Foreskin melanocyte (primary cell): ENCODE measurements at places on chromosomes 11 and 22.
A peak's percentile ranks its signal among the peaks of the same experiment; 100 is the strongest.

DNA sequence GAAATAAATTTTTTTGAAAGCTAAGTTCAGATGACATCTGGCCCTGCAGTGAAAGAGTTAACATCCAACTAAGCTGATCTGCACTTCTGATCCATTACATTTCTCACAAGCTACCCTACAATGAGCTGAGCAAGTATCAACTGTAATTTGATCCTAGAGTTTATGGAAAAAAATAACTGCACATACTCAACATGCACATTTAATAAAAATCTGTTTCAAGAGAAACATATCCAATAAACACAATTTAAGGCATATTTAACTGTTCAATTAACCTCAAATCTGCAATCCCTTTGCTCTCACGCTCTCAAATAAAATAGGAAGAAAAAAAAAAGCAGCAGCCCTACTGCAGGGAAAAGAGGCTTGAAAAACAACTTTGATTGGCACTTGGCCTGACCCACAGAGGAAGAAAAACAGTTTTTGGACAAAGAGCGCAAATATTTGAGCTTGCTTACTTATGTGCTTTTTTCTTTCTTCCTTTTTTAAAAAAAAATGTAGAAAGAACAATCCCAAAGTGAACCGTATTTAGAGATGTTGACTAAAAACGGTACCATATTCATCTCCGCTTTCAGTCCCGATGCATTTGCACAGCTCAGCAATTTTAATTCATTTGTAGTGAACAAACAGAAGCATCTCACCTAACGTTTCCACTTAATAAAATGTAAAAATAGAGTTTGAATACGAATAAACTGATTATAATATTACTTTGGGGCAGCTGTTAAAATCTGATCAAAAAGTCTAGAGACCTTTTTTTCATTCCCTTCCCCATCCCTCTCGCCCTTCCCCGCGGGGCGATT lies 1.6 kb downstream of the SESN3 start:
- peak; percentile 38 for DNase-seq

- DNase-seq, result no peak
Observed at GRCh38 chr11:74840486-74840885, 91.8 kb downstream of the RNF169 start.

GRCh38 chr11:48538991-48539390 lies 50.4 kb downstream of the OR4A47 start:
- DNase-seq, result no peak

- no peak for DNase-seq
Observed at GRCh38 chr22:42961810-42962209, 53.1 kb downstream of the PACSIN2 start.

DNA sequence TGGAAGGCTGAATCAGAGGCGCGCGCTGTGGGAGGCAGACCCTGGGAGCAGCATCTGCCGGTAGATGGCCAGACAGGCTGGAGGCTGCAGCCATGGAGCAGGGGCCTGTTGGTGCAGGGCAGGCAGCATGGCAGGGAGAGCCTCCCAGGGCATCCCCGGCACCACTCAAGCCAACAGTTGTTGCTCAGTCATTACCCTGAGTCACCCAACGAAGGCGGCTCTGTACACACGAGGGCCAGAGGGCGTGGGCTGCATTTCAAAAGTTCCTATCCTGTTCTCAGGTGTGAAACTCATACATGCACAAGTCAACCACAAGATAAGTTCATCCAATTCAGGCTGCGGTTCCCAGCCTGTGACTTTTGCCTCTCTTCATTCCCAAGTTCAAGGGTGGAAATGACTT lies 2.6 kb downstream of the ANO1 start:
- DNase-seq, result no peak

- no peak for DNase-seq
Observed at GRCh38 chr22:30490399-30490798, 15.1 kb downstream of the SEC14L4 start.

GRCh38 chr11:72483412-72484186 lies 49.3 kb upstream of the CLPB start:
- peak; percentile 69 for DNase-seq

DNA sequence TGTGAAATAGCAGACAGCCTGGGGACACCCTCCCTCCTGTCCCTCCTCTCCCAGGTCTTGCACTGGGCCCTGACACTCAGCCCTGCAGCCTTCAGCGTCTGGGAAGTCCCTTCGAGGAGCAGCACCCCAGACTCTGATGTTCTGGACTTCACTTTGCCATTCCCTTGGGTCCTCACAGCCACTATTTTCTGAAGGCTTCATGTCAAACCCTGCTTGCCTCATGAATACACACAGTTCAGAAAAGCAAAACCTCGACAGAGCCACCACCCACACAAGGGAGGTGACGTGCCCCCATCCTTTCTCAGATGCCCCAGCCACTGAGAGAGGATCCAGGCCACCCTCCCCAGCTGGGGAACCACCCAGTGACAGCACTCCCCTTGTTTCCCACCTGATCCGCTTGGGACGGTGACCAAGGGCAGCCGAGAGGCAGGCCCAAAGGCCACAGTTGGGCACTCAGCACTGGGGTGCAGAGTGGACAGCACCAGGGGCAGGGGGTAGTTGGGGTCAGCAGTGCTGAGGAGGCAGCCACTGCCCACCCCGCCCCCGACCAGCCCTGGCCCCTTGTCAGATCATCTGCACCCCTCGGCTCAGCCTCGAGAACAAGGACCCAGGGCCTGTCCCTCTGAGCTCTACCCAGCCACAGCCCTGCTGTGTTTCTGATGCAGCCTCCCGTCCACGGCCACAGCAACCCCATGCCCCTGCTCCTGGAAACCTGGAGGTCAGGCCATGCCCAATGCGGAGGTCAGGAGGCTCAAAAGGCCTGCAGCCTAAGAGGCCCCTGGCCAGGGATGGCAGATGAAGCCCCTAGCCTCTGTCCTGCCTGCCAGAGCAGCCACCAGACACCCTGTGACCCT lies 3.1 kb upstream of the TNNT3 start:
- DNase-seq, result no peak

- no peak for DNase-seq
Observed at GRCh38 chr11:61543606-61544306, 35.2 kb downstream of the LRRC10B start.

- no peak for DNase-seq
Observed at GRCh38 chr11:114097832-114098231, 38.3 kb downstream of the ZBTB16 start.

DNA sequence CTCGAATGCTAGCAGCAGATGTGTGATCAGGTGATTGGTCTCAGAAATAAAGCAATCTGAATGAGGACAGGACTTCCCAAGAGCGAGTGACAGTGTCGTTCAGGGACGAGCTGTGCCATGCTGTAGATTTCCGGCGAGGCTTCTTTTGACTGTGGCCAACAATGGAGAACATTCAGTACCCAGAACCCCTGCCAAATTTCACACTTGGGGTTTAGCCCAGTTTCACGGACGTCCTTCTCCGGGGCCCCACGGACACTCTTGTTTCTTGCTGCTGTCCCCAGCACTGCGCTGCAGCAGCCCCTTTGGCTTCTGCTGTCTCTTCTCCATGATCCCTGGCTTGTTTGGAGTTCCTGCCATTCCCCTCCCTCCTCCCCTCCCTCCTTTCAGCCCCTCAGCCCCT lies 115.1 kb upstream of the GRAMD1B start:
- no peak for DNase-seq

- no peak for DNase-seq
Observed at GRCh38 chr11:70915158-70915985, 337.0 kb downstream of the SHANK2 start.

DNA sequence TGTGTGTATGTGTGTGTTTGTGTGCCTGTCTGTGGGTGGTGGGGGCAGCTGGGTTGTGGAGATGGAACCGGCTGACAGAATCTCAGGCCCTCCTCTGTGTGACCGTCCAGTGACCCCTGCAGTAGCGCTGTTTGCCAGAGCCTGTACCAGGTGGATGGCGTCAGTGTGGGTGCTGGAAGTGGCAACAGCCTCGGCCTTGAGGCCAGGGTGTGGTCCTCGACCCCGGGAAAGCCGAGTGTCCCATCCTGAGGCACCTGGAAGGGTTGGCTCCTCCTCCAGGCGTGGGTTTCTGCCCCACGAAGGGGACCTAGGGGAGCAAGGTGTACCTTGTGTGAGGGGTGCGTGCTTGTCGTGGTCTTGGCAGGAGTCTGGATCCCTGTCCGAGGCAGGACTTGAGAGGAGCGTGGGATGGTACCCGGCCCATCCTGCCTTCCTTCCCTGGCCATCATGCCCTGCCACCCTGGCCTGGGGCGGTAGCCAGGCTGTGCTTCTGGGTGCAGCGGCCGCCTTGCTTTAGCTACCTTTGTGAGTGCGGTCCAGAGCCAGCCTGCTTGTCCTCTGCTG lies 16.5 kb downstream of the TPCN2 start:
- DNase-seq, result no peak

- DNase-seq, result no peak
Observed at GRCh38 chr11:77752516-77752915, 68.0 kb downstream of the RSF1 start.

- DNase-seq, result no peak
Observed at GRCh38 chr11:95568281-95568680, 221.3 kb downstream of the FAM76B start.

- no peak for DNase-seq
Observed at GRCh38 chr11:47179655-47179991, 2.9 kb upstream of the ARFGAP2 start.

GRCh38 chr11:35559949-35560348 lies 34.5 kb upstream of the PAMR1 start:
- DNase-seq, result no peak

GRCh38 chr22:37218399-37218770 lies 6.1 kb upstream of the SSTR3 start:
- no peak for DNase-seq

- peak; percentile 46 for DNase-seq
Observed at GRCh38 chr11:99370549-99371216, 349.9 kb downstream of the CNTN5 start.

- no peak for DNase-seq
Observed at GRCh38 chr11:34773826-34774225, 142.4 kb downstream of the APIP start.

GRCh38 chr22:48053973-48054372 lies 1291.5 kb downstream of the TBC1D22A start:
- DNase-seq, result no peak

GRCh38 chr11:79393362-79394043 lies 47.3 kb downstream of the TENM4 start:
- DNase-seq, result no peak

GRCh38 chr11:17684550-17684949 lies 34.8 kb upstream of the MYOD1 start:
- DNase-seq, result no peak
